ENCODE measurements at places on chromosomes 12 and 14.

GRCh38 chr12:1053690-1054089 lies 62.7 kb downstream of the ERC1 start:
- DNase-seq = no peak

GRCh38 chr14:76954394-76955190 lies 73.9 kb downstream of the IRF2BPL start:
- DNase-seq = no peak

DNA sequence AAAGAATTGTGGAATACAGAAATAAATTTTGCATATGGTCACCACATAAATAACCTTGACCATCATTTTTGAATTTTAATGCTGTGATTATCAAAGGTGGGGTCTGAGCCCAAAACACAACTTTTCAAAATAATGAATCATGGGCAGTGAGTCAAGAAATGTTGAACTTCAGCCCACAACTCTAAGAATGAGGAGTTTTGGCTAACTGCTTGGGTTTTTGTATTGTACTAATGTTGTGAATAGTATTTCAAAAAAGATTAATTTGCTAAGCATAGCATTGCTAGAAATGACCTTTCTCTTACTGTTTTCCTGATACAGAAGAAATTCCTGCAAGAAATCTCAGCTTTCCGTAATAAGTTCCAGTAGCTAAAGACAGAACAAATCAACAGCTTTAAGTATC lies 24.4 kb upstream of the YARS2 start:
- no peak for DNase-seq

GRCh38 chr14:96275177-96276112 lies 19.4 kb downstream of the BDKRB1 start:
- peak; percentile 41 for DNase-seq

DNA sequence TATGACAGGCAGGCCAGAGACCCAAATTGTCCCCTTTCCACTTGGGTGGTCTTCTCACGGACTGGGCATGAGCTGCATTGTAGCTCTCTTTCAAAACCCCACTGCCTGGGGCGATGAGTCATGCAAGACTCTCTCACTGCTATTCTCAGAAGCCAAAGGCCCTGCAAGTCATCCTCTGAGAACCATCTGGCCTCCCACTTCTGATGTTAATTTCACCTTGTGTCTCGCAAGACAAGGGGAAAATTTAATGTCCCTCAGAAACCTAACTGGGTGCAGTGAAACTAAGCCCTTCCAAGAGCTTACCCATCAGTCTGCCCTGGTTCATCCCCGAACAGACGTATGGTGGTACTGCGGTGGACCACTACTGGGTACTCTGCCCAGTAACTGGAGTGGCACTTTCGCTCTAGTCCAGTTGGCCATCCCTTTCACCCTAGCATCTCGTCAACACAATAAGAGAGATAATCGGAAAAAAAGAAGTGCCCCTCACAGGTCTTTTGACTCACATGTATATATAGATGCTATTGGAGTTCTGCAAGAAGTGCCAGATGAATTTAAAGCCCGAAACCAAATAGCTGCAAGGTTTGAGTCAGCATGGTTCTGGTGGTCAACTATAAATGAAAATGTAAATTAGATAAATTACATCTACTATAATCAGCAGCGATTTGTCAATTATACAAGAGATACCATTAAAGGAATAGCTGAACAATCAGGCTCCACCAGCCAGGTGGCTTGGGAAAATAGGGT lies 31.3 kb upstream of the LALBA start:
- DNase-seq = no peak

- DNase-seq = no peak
Observed at GRCh38 chr14:83850092-83850491, 1679.9 kb upstream of the FLRT2 start.

DNA sequence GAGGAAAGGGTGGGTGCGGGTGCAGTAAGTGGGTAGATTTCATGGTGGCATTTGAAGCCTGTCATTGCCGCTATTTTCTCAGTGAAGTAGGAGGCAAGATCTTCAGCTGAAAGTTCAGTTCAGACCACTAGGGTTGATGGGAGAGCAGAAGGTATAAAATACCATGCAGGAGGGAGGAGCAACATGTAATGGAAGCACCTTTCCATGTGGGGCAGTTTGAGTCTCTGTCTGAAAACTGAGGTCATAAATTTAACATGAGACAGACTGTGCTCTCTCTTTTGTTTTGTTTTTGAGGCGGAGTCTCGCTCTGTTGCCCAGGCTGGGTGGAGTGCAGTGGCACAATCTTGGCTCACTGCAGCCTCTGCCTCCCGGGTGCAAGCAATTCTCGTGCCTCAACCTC lies 22.7 kb downstream of the LRRC74A start:
- no peak for DNase-seq

- DNase-seq = no peak
Observed at GRCh38 chr12:50949801-50950302, 2.5 kb upstream of the HIGD1C start.

DNA sequence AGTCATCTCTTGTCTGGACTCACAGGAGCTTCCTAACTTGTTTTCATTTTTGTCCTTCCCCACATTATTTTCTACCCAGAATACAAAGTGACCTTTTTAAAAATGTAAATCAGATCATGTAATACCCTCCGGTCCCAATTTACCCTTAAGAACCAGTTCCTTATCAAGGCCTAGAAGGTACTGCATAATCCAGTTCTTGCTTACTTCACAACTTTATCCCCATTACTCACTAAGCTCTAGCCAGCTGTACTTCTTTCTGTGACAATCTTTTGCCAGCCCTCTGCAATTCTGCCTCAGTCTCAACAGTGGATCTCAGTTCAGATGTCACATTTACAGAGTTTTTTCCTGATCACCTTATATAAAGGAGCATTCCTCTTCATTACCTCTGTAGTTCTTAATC lies 11.6 kb downstream of the RAP1B start:
- DNase-seq = no peak

Data from amniotic stem cell (primary cell).